ENCODE measurements at places on chromosomes 1 and 21.
A peak's percentile ranks its signal among the peaks of the same experiment; 100 is the strongest.

- DNase-seq = no peak
Measured at GRCh38 chr1:171137580-171137979, 46.9 kb downstream of the FMO3 start.

GRCh38 chr1:161305867-161306519, 3.8 kb downstream of the MPZ start:
- DNase-seq = peak; percentile 72

DNA sequence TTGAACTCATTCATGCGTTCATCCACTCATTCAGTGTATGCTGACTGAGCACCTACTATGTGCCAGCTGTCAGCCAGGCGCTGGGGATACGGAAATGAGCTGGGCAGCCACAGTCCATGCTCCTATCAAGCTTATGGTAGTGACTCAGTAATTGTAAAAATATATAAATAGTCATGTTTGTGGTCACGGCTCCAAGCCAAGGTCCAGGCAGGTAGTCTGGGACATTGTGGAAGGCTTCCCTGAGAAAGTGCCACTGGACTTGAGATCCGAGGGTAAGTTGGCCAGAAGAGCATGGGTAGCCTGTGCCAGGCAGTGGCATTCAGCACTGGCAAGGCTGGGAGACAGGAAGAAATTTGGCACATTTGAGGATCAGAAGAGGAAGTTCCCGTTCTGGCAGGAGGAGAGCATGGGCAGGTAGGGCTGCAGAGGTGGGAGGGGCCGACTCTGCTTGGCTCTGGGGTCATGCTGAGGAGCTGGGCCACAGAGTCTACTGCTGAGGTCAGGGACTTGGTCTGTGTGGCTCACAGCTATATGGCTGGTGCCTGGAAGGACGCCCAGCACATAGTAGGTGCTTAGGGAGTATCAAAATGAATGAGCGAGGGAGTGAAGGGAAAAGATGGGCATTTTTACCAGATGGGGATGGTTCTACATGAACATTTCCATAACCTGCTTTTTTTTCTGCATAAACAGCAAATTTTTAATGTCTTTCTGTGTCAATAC, 6.9 kb downstream of the PTPRF start:
- no peak for DNase-seq

DNA sequence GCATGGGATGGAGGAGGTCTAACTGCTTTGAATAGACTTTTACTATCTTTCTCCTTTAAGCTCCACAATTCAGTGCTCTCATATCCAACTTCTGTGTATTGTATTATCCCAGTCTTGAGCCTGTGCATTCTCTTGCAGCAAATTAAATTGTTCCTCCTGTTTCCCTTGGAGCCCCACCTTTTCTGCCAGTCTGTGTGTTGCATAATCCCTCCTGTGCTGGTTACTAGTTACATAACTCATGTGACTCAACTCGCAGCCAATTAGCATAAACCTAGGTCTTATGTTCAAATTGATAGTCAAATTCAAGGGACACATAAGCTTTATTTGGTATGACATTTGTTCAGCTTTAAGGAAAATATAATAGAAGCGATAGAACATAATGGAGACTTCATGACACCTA, 1863.5 kb downstream of the MRPL39 start:
- no peak for DNase-seq

DNA sequence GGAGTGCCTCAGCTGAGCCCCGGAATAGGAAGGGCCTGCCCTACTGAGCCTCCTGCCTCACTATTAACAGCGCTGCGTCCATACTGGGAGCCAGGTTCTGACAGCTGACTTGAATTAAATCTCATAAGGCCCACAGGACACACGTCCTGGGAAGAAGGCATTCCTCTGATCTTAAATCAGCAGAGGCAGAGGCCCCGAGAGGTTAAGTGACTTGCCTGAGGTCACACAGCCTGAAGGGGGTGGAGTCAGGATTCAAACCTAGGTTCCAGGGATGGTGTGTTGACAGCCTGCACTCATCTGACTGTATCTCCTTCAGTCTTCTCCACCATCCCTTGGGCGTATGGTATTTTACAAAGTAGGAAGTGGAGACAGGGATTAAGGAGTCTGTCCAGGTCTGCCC, 79.8 kb downstream of the AJAP1 start:
- DNase-seq = no peak

GRCh38 chr1:225941187-225941941, at the start of gene LEFTY2:
TSS of gene LEFTY2 (minus strand) at chr1:225941220. CDS start at chr1:225941140, 80 bp downstream.
- no peak for DNase-seq

GRCh38 chr1:174262349-174263241, 103.3 kb downstream of the RABGAP1L start:
- DNase-seq = no peak

GRCh38 chr1:155892796-155893195, 18.4 kb downstream of the RIT1 start:
- no peak for DNase-seq

DNA sequence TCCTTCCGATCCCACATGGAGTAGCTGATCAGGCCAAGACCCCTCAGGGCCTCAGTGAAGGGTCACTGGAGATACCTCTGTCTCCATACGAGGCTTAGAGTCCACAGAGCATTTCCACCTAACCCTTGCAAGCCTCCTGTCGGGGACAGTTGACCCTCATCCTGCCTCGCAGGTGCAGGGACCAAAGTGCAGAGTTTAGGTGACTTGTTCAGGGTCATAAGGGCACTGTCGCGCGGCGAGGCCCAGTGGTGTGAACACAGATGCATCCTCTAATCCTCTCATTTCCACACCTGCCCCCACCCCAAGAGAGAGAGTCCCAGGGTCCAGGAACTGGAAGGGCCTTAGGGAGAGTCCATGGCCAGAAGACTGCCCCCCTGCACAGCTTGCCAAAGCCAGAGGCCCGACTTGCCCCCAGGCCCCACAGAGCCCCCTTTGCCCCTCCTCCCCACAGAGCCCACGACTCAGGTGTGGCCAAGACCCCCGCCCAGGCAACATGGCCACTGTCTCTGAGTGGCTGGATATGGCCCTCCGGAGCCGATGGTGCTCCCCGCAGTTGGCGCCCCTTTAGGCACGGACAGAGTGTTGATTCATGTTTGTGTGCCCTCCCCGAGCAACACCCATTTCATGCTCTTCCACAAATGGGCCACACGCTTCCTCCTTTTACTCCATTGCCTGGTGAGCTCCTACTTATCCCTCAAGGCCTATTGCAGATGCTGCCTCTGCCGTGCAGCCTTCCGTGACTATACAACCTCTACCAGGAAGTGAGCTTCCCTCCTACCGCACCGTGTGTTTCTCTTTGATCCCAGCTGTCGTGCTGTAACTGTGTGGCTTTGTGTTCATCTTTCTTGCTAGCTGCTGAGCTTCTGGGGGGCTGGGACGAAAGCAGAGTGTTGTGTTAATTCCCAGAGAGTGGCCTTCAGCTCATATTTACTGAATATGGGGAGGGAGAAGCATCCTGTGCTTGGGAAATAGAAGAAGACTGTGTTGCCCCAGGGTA, 1.7 kb downstream of the TRPM2 start:
- DNase-seq = no peak

DNA sequence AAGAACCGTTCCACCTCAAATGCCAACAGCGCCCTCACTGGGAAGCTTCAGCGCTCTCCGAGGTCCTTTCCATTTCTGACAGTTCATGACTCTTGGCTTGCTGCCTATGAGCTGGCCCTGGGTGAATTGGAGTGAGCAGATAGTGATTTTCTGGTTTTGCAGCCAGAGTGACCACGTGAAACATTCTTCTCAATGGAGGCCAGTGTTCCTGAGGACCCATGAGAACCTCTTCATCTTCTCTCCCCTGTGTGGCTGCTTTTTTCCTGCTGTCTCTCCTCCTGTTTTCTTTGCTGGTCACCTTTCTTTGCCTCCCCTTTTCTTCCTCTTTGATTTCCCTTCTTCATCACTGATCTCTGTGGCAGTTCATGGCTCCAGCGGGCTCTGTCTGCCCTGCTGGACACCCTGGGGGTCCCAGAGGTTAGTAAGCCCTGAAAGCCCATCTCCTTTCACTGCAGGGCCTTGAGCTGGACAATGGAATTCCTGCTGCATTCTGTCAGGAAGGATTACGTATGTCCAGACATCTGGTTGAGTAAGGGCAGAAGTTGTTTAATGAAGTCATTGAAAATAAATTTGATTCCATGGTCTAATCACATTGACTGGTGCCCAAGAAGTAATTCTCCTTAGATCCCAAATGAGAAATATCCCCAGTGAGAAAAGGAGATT, 29.9 kb downstream of the VASH2 start:
- no peak for DNase-seq

- DNase-seq = no peak
Measured at GRCh38 chr1:101059945-101060542, 34.5 kb upstream of the DPH5 start.

DNA sequence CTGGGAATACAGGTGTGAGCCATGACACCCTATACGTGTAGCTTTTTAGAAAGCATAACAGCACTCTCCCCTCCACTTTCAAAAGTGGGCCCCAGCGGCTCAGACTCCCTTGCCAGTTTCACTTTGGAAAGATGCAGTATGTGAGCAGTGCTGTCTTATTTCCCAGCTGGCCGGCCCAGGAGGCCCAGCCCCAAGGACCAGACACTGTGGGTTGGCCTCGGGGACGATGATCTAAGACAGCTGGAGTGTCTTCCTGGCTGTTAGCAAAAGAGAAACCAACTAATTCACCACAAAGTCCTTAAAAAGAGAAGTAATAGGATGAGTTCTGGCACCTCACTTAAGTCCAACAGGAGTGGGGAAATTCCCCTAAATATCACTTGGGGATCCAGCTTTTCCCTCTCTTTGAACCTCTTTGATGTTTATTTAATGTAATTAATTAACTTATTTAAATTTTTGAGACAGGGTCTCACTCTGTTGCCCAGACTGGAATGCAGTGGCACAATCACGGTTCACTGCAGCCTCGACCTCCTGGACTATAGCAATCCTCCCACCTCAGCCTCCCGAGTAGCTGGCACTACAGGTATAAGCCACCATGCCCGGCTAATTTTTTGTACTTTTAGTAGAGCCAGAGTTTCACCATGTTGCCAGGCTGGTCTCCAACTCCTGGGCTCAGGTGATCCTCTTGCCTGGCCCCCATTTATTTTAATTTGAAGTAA, 17.6 kb upstream of the CLIC4 start:
- DNase-seq = no peak
